ENCODE measurements at places on chromosomes 1 and 21.

GRCh38 chr1:30332116-30333094 lies 391.0 kb downstream of the MATN1 start:
- DNase-seq: no peak

DNA sequence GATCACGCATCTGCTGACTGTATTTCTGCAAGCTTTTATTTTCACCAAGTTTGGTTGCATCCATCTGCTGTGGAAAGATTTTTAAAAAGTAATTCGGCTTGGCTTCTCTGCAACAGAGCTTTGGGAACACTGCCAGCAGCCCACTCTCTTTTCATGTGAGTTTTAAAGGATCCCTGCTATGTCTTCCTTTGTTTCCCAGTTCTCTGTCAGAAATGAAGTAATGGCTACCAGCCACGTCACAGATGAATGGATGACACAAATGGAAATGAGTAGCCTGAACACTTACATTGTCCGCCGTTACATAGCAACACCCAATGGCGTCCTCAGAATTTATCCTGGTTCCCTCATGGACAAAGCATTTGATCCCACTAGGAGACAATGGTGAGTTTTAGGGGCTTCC lies 80.6 kb upstream of the RAVER2 start:
- DNase-seq: no peak

GRCh38 chr1:91440847-91441246 lies 36.2 kb upstream of the HFM1 start:
- no peak for DNase-seq

- DNase-seq: no peak
Measured at GRCh38 chr1:47184090-47184821, 5.6 kb downstream of the PDZK1IP1 start.

DNA sequence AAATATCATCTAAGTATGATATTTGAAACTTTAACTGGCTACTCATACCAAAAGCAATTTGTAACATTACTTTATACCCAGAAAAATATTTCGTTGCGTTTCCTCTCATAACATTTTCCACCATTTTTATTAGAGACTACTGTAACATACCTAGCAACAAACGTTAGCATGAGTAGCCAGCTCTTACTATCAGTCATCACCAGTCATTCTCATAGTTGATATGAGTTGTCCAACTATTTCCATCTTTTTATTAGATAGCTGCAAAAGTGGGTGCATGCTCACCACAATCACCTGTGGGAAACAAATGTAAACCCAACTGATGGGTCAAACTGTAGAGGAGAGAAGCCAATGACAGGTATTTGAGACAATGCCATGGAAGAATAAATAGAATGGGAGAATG lies 114.6 kb downstream of the AKT3 start:
- DNase-seq: no peak

GRCh38 chr1:53766831-53767405 lies 28.0 kb upstream of the GLIS1 start:
- no peak for DNase-seq

- no peak for DNase-seq
Measured at GRCh38 chr1:8925406-8925805, 20.3 kb upstream of the CA6 start.

GRCh38 chr1:5385956-5386355 lies 606.3 kb downstream of the NPHP4 start:
- DNase-seq: no peak

DNA sequence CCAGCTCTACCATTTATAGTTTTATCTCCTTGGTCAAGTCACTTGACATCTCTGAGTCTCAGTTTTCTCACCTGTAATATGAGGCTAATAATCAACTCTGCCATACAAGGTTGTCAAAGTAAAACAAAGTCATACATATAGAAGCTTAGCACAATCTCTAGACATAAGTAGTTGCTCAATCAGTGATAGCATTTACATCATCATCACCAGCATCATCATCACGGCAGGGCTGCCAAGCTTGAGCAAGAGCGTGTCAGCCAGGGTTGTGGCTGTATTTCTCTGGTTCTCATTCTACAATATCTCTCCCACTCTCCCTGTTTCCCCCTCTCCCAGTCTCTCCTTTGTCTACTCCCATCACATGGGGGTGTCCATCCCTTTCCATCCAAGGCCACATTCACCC lies 41.7 kb upstream of the COA6 start:
- DNase-seq: no peak

- DNase-seq: no peak
Measured at GRCh38 chr1:7274256-7274655, 489.0 kb downstream of the CAMTA1 start.

DNA sequence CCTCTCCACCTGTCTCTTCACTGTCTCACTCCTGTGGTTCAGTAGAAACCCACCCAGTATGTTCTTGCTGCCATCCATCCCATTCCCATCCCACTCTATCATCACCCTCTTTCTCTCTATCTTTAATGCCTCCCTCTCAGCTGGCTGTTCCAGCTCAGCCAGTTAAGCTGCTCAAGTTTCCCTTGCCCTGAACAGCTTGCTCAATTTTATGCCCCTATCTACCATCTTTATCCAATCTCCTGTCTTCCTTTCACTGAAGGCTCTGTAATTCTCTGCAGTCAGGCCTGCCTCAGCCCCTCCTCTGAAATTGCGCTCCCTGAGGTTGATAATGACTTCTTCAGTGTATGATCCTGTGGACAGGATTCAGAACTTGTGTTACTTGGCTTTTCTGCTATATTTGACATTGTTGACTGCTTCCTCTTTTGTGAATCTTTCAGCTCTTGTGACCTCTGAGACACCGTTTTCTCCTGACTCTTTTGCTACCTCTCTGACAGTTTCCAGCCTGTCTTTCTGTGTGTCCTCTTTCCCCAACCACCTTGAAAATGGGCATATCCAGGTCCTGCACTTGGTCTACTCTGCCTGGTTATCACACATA lies 13.9 kb upstream of the BCAR3 start:
- no peak for DNase-seq

- no peak for DNase-seq
Measured at GRCh38 chr1:78052685-78053405, 7.1 kb downstream of the GIPC2 start.
